ENCODE measurements at places on chromosomes 4 and X. TPM values are rescaled to one million over a fixed set of nuclear protein-coding genes. Genes with fewer than 3 reads are reported as not detected.

MAGEA10 gene
- total RNA-seq, result not detected

ARSD gene
- total RNA-seq, result 2.4 TPM

ARX gene
- not detected for total RNA-seq

PAK3 gene
- 1.8 TPM for total RNA-seq

DNA sequence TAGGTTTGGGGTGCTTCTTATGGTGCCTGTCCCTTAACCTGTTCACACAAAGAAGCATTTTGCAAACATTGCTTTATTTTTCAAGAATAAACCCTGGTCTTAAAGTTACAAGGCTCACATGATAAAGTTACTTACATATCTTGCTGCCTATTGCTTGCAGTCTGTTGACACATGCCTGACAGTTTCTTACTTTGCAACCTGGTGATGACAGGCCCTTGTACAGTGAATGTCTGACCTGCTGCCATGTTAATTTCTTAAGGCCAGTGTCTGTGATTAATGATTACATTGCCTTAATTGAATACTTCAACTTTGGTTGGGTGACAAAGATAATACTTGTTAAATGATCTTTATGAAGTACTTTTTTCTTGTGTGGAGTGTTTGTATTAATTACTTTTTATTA lies 49.9 kb downstream of the FIP1L1 start:
- DNase-seq, result no peak

APLN gene
- 0.14 TPM for total RNA-seq

RAPGEF2 gene
- total RNA-seq, result 13.6 TPM

- no peak for DNase-seq
Observed at GRCh38 chrX:68079961-68080360, 353.3 kb downstream of the OPHN1 start.

- no peak for DNase-seq
Observed at GRCh38 chr4:148676344-148676743, 234.1 kb upstream of the NR3C2 start.

DNA sequence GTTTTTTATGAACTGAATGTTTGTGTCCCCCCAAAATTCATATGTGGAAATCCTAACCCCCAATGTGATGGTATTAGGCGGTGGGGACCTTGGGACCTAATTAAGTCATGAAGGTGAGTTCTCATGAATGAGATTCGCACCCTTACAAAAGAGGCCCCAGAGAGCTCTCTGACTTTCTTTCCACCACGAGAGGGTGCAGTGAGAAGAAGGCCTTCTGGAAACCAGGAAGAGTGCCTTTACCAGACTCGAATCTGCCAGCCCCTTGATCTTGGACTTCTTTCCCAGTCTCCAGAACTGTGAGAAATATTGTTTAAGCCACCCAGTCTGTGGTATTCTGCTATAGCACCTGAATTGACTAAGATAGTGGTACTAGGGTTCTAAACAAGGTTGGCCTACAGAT lies 40.8 kb downstream of the STK26 start:
- no peak for DNase-seq

- DNase-seq, result no peak
Observed at GRCh38 chr4:4606321-4606720, 64.5 kb upstream of the STX18 start.

FGFR3 gene
- total RNA-seq, result 0.36 TPM

DNA sequence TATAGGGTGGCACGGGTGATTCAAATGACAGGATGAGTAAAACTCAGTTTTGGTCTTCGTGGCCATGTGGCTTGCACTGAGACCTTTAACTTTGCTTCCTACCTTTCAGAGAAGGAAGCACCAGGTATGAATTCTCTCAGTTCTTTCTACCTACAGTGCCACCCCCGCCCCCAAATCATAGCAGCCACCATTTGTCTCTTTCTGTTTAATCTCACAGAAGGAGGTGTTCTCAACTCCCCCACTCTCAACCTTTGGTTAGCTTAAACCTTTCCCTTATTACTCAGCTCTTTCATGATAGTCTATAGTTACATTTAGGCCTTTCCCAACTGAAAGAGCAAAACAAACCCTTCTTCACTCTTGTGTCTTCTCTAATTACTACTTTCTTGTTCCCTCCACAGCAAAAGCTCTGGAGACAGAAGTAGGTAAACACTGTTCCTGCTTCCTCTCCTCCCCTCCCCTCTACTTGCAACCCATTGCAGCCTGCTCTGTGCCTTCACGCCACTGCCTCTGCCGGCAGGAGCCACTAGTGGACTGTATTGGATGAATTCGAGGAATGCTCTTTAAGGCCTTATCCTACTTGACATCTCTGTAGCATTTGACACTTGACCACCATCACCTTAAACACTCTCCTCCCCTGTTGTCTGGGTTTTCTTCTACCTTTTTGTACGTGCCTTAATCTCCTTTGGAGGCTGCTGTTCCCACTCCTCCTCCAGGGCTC lies 123.7 kb downstream of the AFF1 start:
- peak; percentile 71 for DNase-seq

DNA sequence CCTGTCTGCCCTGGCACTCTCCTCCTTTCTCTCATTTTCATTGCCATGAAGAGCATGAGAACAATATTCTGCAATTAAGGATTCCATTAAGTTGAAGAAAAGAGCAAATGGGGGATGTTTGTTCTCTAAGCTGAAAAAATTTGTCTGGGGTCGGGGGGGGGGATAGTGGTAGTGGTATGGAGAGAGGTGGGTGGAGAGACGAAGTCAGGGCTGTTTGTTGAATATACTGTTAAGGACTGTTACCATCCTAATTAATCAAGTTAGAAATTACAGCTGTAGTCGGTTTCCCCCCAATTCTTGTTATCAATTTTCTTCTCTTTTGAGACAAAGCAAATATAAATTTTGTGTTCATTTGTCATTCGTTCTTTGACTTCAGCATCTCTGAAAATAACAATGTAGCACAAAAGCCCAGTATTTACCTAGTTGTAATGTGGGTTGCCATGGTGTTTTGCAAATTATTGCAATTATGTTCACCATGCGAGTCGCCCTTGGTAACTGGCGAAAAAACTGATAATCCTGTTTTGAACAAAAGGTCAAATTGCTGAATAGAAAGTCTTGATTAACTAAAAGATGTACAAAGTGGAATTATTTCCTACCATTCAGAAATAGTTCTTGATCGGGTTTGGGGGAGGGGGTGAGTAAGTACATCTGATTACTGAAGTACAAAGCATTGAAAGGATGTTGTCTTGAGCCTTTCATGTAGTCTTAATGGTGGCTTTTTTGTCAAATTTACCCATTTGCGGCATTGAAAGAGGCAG lies 139.1 kb downstream of the ARX start:
- DNase-seq, result no peak

DNA sequence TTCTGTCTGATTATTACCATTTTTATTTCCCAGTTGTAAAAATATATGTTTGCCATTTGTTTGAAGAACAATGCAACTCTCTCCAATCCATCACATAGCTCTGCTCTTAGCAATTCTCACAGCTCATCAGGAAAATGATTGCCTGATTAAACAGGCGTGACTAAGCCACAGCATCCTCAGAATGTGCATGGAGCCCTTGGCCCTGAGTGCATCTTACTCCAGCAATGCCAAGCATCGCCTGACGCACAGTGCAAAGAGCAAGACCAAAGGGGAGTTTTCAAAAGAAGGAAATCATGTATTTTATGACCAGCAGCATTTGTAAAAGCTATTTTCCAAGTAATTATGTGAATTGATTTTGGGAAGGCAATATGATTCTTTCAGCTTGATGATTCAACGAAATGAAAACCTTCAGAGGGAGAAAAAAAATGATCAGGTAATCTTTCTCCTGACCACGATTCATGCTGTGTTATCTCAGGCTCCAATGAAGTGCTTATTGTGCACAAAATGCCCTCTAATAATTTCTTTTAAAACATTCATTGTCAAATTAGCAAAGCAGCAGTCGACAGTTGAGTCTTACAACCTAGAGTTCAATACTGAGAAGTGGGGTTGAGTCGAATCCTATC lies 138.0 kb upstream of the FAM9B start:
- DNase-seq, result no peak

DNA sequence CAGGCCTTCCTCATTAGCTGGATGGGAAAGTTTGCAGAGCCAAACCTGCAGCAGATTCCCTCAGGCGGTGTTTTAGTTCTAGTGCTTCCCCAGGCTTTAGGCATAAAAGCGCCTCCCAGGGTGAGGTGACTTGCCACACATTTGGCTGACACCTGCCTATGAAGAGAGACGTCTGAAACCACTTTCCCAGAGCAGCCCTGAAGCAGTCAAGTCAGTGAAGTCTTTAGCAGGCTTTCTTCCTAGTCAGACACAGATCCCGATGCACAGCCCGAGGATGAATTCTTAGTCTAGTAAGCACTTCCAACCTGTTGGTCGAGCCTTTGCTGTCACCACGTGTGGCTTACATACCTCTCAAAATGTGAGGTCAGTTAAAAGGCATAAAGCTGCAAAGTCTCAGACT lies 484.1 kb downstream of the SMARCA1 start:
- DNase-seq, result no peak

GRCh38 chr4:4387531-4388310 lies 819 bp downstream of the NSG1 start:
- DNase-seq, result peak; percentile 15

DNA sequence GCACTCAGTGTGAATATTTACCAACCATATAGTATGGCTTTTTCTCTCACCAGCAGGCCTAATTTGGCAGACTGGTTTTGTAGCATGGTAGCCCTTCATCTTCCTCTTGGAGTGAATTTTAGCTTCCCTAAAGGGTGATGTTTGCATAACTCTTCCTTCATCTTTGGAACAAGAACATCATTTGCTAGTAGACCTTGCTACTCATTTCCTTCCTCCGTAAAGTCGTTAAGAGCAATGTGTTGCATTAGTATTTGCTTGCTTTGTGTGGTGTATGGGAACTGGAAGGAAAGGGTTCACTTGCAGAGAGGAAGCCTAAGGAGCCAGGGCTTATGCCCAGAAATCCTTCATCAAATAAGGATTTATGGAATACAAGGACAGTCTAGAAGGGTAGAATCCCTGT lies 50.2 kb upstream of the PGRMC2 start:
- no peak for DNase-seq

GRCh38 chrX:9907645-9908387 lies 59.3 kb upstream of the CLDN34 start:
- no peak for DNase-seq

DNA sequence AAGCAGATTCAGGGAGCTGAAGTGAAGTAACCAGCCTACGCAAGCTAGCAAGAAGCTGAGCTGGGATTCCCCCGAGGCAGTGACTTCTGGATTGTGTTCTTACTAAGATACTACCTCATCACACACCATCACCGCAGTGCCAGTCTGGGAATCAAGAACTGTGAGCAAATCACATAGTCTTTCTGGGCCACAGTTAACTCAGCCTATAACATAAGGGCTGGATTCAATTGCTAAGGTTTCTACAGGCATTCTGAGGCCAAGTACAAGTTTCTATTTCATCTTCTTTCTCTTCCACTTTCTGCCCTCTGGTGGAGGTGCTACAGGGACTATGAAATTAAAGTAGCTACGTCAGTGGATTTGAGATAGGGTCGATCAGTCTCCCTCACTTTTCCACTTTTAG lies 1.4 kb upstream of the CORIN start:
- peak; percentile 70 for DNase-seq

- DNase-seq, result no peak
Observed at GRCh38 chrX:155514225-155514624, 55.8 kb upstream of the F8A3 start.

DNA sequence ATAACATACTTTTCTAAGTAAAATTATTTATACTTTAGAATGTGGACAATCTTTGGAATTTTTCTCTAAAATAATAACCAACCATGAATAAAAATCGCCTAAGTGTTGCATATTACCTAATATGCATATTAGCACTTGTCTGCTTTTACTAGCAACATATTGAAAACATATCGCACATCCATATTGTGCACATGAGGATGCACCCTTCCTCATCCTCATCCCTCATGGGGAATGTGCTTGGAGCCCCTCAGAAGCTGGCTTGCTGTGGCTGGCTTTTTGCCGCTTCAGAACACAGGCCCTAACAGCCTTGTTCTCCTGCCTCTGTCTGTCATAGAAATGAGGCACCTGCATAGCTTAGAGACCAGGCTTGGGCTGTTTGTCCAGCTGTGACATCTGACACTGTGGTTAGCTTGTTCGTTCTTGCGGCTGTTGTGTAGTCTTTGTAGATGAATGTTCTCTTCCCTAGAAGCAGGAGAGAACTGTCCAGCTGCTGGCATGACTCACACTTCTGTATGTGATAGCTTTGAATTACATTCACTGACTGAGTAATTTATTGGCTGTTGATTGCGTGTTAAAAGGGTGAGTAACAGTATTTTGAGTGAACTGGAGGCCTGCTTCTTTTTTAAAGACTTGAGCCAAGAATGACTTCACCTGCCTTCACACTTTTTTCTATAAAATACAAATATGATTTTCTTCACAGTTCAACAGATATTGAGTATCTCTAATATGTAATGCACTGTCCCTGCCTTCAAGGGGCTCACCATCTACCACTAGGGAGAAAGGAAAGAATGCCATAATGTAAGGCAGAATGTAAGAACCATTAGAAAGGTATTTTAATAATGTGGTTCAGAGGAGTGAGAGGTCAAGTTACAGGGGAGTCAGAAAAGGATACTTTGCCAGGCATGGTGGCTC lies 81.9 kb downstream of the HMGB2 start:
- DNase-seq, result peak; percentile 51

ARSH gene
- total RNA-seq, result not detected

GRCh38 chr4:182324282-182324681 lies 81.1 kb downstream of the TENM3 start:
- no peak for DNase-seq

GRCh38 chr4:158739600-158739999 lies 16.4 kb upstream of the PPID start:
- DNase-seq, result no peak

- no peak for DNase-seq
Observed at GRCh38 chr4:40507977-40508376, 121.7 kb downstream of the RBM47 start.

MFAP3L gene
- total RNA-seq, result 1.7 TPM

DNA sequence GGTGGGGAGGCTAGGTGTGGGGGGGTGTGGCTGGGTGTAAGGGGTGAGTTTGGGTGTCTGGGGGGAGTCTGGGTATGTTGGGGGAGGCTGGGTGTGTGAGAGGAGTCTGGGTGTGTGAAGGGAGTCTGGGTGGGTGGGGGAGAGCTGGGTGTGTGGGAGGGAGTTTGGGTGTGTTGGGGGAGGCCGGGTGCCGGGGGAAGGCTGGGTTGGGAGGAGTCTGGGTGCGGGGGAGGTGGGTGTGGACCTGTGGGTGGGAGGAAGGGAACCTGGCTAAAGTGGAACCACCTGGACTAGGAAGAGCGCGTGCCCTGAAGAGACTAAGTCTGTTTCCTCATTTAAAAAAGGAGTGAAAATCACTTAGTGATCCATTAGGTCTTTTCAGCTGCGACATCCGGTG lies 18.3 kb downstream of the SPON2 start:
- no peak for DNase-seq

- no peak for DNase-seq
Observed at GRCh38 chr4:186787536-186787935, 63.9 kb upstream of the FAT1 start.

WNK3 gene
- total RNA-seq, result 1.3 TPM

DNA sequence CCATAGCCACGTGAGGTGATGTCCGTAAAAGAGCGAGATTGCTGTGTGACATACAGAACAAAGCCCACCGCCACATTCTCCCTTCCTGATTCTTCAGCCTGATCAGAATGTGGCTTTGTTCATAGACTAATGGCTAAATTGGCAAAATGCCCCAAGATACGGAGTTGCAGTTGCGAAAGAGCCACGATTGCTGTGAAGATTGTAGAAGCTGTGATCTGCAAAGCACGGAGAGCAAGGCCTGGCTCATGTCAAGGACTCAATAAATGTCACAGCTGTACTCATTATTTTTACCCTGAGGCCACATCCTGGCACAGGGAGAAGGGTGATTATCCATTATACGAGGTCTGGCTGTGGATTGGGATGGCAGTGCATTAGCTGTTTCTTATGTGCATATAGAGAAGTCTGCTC lies 34.2 kb downstream of the ARSD start:
- no peak for DNase-seq
